ENCODE measurements at places on chromosomes 1 and 21.

DNA sequence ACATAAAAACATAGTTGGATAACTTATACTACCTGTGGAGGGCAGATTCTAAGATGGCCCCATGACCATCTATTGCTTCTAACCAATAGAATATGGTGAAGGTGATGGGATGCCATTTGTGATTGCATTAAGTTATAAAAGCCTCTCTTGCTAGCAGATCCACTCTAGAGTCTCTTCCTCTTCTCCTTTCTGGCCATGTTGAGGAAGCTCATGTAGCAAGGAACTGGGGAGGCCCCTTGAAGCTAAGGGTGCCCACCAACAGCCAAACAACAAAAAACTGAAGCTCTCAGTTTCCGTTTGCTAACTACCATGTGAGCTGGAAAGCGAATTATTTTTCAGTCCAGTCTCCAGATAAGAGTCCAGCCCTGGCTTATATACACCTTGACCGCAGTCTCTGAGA is 16.0 kb upstream of the AGO1 start:
- DNase-seq, result no peak

GRCh38 chr1:245978915-245979314 is 528.2 kb downstream of the SMYD3 start:
- DNase-seq, result no peak

DNA sequence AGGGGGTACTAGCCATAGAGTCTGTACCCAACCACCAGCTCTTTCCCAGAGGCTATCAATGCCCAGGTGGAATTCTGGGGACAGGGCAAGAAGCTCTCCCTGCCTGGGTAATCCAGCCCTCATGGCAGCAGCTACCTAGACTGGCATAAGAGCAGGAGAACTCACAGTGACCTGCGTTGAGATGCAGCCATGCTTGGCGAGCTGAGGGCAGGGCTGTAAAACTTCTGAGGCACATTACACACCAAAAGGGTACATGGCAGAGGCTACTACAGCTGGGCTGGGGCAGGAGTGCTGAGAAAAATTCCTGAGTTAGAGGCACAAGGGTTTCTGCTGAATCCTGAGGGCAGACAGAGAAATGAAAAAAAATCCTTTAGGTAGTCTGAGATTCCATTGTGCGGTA is 927.9 kb upstream of the B3GALT2 start:
- no peak for DNase-seq

- no peak for DNase-seq
Measured at GRCh38 chr1:204983881-204984280, 59.1 kb upstream of the CNTN2 start.

GRCh38 chr1:3193811-3194210 is 124.8 kb downstream of the PRDM16 start:
- no peak for DNase-seq
